Nucleus accumbens (tissue), 56 donors: ENCODE measurements at places on chromosomes 4 and X.

GRCh38 chrX:45765767-45766166 is 565.1 kb upstream of the DIPK2B start:
- DNase-seq: no peak

DNA sequence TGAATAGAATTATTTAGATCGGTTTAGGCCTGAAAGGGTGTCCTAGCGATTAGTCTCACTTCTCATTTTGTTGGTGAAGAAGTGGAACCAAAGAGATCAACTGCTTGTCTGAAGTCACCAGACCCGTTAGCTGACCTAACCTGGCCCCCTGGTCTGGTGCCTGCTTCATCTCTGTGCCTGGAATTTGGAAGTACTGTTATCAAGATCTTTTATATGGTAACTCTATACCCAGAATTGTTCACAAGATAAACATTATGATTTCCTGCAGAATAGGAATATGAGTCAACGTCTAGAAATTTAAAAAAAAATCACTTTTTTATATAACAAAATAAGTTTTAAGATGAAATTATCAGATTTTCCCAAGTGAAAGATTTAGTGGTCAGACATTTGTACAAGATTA is 37.2 kb downstream of the LRP2BP start:
- DNase-seq: no peak

GRCh38 chrX:57607295-57608187 is 15.7 kb downstream of the ZXDB start:
- DNase-seq: no peak

- DNase-seq: no peak
These were observed 112.2 kb downstream of the AGTR2 start for GRCh38 chrX:116282751-116283150.

DNA sequence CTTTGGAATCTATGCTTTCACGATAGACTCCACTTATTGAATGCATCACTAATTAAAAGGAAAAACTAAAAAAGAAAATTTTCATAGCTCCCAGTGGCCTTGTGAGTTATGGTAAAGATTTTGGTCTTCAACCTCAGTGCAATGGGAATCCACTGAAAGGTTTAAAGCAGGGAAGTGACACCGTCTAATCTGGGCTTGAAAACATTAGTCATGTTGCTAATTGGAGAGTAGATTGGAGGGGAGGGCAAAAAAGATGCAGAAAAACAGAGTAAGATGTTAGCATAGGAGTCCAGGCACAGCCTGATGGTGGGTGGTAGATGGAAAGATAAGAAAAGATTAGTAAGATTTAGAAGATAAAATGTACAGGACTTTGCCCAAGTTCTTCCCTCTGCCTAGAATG is 633.1 kb upstream of the FTHL17 start:
- DNase-seq: no peak

DNA sequence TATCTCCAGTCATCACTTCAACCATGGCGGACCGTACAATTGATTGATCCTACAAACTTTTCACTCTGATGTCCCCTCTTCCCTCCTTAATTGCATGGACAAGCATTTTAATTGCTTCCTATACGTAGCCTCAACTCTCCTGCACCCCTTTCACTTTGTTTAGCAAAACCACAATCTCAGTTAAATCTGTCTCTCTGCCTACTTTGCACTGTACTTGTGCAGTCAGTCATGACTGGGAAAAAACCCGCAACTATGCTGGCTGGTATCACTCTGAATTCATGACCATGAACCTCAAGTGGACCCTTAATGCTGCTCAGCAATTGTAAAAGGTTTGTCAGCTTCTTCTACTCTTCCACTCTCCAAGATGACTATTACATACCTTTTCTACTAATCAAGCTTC is 51.7 kb upstream of the AFF2 start:
- DNase-seq: no peak

DNA sequence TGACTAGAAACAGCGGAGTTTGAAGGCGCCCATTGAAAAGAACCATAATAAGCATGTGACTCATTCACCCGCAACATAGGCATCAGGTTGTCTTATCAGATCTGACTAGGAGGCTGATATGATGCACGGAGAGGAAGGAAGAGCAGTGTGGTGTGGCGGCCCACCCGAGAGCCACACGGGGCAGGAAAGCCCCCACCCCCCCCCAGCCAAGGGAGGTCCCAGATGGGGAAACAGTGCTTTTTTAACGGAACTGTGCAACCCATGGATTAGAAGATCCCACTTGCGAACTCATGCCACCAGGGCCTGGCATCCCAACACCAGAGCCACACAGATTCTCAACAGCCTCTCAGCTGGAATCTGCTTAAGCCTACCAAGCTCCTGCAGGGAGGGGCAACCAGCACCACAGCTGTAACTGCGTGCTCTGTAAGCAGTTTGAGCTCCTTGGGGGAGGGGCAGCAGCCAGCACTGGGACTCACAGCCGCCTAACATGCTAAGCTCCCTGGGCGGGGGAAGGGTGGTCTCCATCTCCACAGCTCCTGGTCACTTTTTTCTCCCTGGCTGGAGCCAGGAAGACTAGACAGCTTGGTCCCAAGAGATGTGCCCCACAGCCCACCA is 466.2 kb downstream of the PDGFC start:
- no peak for DNase-seq
